ENCODE measurements at places on chromosomes 7 and 10.

DNA sequence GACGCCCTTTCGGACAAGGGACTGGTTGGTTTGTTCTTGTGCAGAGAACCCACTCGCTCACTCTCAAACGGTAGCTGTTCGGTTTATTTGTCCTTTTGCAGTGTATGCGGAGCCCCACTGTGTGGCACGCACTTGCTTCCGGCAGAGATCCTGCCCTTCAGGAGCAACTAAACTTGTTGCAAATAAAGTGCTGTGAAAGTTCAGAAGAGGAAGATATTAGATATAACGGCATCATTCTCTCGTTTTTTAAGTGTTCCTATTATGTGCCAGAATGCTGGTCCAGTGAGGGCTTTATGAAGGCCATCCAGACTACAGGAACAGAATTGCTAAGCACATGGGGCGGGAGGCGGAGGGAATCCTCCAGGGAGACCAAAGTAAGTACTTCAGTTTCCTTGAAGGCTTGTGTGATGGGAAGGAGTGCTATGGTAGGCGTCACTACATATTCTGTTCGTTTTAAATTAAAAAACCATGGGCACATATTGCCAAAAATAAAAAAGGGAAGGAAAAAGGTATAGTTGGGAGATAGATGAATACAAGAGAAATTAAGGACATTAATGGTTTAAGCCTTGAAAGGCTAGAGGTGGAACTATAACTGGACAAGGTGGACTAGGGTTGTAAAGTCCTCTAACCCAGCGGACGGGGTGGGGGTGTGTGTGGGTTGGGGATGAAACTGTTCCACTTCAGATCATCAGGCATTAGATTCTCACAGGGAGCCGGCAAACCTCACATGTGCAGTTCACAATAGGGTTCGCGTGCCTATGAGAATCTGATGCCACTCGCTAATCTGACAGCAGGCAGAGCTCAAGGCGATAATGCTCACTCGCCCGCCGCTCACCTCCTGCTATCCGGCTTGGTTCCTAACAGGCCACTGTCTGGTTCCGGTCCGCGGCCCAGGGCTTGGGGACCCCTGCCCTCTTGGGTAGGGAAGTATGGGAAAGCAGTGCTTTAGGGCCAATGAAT, 704 bp upstream of the ERLIN1 start:
- DNase-seq = no peak

GRCh38 chr7:139453673-139454321, 29.7 kb downstream of the KLRG2 start:
- no peak for DNase-seq

DNA sequence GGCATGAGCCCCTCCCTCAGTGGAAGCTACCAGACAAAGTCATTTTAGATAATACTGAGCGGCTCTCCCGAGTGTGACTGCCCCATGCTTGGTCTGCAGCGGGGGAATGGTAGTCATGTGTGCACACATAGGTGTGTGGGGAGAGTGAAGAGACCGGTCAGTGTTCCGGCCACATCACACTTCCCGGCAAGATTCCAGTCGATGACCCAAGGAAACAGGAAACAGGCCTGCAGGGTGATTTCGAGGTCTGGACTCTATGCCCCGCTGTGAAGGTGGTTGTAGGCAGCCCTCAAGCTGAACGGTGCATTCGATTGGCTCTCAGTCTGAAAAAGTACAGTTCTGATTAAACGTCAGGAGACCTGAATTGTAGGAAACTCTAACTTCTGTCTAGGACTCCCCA, 73.2 kb downstream of the SYPL1 start:
- no peak for DNase-seq

DNA sequence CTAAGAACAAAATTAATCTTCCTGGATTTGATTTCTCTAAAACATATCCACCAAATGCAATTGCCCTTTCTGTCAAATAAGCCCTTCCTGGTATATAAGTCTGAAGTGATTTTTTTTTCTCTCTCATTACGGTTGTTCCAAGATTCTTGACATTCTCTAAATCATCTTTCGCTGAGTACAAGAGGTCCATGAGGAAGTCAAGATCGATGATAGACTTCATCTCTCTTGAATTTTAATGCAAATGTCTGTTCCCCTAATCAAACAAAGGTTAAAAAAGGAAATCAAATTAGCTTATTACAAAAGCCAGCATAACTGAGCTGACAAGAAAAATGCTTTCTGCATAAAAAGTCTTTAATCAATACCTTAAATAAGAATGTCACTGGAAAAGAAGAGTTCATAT, 77.4 kb upstream of the ITGB1 start:
- DNase-seq = no peak

DNA sequence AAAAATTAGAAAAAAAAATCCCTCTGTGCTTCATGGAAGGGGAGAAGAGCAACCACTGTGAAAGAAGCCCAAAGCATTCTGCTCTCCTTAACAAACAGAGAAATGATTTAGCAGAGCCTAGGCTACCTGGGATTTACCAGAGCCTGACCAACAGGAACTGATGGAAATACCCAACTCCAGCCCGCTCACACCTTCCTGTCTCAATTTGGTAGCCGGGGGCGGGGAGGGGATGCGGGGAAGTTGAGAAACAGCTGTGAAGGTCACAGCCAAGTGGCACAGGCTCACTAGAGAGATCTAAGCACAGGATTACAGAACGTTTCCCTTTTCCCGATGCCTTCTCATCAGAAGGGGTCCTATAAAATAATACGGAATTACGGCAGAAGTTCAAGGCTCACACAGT, 17.6 kb downstream of the RSU1 start:
- no peak for DNase-seq

DNA sequence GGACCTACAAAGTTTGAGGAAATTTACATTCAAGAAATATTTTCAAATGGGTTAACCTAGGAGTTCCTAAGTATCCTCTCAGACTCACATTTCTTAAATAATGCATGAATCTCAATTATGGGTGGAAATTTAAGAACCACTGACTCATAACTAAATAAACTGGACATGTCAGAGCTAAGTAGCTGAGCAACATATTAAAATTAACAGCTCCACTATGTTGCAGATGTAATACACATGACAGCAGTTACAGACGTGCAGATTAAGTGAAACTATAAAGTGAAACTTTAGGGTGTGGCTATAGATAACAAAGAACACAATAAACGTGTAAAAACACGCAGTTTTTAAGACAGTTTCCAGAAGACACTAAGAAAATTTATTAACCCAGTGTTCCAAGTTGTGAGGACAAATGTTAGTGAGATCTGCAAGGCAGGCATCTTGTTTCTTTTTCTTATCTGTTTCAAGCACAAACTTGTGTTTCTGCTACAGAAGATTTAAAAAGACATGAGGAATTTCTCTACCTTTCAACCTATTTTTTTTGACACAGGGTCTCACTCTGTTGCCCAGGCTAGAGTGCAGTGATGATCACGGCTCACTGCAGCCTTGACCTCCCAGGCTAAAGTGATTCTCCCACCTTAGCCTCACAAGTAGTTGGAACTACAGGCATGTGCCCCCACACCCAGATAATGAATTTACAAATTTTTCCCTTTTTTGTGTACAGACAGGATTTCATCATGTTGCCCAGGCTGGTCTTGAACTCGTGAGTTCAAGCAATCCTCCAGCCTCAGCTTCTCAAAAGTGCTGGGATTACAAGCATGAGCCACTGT, 25.3 kb downstream of the DNMBP start:
- no peak for DNase-seq
